ENCODE measurements at places on chromosomes 16 and 17.
A peak's percentile ranks its signal among the peaks of the same experiment; 100 is the strongest.

DNA sequence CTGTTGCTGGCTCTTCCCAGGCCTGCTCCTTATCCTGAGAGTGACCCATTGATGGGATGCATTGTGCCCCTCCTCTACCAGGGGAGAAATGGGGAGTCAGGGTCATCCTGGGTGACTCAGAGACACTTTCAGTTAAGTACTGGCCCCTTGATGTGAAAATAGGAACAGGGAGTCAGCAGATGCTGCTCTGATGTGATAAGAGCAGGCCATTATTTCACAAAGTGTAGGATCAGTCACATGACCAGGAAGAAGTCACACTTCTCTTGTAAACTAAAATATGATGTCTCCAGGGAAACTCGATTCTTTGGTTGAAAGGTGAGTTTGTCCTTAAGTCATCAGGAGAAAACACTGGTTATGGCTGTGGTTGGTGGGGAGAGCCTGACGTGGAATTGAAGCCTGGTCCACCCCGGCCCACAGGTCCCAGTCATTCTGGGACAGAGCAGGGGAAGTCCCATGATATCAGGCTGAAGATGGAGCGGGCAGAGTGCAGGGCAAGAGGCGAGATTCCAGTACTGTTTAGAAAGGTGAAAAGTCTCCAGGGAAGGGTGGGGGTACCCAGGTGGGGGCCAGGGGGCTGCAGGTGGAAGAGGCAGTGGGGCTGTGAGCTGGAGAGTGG lies 88.6 kb upstream of the NLRP1 start:
- DNase-seq: no peak

DNA sequence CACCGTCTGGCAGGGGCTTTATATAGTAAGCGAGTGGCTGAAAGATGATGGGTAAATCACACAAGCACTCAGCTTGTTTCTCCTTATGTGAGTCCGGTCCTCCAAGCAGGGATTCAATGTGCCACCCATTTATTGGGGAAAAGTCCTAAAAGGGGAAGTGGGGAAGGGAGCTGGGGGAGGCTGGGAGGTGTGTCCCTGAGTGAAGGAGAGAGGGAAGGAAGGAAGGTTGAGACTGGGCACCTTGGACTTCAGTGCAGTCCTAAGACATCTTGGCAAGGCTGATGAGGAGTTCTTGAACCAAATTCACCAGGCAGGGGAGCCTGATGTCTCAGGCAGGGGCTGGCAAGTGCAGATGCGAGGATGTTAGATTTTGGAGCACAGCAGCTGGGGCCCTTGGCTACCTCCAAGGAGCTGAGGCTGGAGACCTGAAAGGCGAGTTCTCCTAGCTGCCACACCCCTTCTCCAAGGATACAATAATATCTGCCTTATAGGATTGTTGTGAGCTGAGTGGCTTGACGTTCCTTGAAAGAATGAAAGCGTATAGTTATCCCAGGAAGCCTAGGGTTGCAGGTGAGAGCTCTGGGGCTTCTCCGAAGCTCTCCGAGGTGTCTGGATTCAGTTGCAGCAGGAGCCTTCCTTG lies 23.0 kb upstream of the CYLD start:
- DNase-seq: no peak

GRCh38 chr17:81428516-81428915 lies 33.3 kb downstream of the BAHCC1 start:
- no peak for DNase-seq

GRCh38 chr17:77212833-77213777 lies 72.3 kb downstream of the SEC14L1 start:
- no peak for DNase-seq

- DNase-seq: no peak
These were observed 3.4 kb upstream of the HOXB5 start for GRCh38 chr17:48596735-48597527.

DNA sequence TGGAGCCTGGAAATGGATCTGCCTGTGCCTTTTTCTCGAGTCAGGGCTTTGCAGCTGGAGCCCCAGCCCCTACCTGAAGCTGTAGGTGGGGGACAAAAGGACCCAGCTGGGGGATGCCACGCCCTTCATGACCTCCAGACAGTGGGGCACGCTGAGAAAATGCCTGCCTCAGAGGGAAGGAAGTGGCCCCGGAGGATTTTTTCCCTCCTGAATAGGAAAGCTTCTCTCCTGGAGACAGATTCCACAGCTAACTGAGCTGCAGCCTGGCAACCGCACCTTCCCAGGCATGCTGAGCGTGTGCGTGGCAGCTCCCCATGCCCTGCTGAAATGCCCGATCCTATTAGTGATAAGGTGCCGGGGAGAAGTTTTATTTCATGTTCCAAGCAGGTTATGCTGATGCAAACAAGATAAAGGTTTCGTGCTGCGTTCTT lies 58.0 kb downstream of the AIPL1 start:
- no peak for DNase-seq

GRCh38 chr17:16551878-16552636 lies 16.9 kb downstream of the ZNF287 start:
- no peak for DNase-seq

GRCh38 chr16:12160815-12161550 lies 184.4 kb downstream of the SNX29 start:
- DNase-seq: no peak

GRCh38 chr17:72578817-72579470 lies 458.1 kb downstream of the SOX9 start:
- no peak for DNase-seq

DNA sequence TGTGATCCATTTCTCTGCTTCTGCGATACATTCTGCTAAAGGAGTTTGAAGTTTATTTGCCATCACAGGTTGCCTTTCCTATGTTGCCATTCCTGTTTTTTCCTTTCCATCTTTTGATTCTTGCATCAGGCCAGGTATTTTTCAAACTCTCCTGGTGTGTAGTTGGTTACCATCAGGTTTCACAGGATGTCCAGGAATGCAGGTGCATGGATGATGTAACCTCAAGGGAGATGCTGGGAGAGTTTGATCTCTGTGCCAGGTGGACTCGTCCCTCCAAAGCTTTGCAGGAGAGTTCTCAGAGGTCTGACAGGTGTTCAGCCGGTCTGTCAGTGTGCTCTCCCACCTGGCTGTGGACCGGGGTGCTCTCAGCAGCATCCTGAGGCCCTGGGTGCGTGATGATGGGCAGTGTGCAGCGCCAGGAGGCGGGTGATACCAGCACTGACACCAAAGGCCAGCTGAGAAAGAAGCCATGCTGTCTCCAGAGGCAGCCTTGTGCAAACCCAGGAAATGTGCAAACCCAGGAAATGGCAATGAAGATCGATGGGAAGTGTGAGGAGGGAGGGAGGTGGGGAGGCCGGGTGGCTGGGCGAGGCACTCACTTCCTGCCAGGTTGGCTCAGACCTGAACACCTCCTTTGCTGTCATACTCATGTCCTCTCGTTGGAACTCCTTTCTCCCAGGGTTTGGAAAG lies 1.7 kb downstream of the ATP2C2 start:
- DNase-seq: no peak

GRCh38 chr17:42598905-42599304 lies 10.3 kb downstream of the RETREG3 start:
- no peak for DNase-seq

DNA sequence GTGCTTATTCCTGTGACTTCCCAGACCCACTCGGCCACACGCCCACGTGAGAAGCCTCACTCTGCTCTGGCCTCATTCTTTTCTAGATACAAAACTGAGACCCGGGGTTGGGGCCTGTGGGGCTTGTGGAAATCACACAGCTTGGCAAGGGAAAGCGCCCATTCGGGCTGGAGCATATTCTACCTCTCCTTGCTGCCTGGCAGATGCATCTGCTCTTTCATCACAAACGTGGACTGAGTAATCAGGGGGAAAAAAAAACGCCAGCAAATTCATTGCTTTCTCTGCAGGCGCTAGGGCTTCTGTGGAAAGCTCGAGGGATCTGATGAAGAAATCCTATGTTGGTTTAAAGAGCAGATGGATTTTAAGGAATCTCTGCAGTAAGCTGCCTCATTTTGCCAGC lies 44.4 kb downstream of the DNAH9 start:
- no peak for DNase-seq

GRCh38 chr16:71762186-71762585 lies 37.7 kb upstream of the PHLPP2 start:
- no peak for DNase-seq

DNA sequence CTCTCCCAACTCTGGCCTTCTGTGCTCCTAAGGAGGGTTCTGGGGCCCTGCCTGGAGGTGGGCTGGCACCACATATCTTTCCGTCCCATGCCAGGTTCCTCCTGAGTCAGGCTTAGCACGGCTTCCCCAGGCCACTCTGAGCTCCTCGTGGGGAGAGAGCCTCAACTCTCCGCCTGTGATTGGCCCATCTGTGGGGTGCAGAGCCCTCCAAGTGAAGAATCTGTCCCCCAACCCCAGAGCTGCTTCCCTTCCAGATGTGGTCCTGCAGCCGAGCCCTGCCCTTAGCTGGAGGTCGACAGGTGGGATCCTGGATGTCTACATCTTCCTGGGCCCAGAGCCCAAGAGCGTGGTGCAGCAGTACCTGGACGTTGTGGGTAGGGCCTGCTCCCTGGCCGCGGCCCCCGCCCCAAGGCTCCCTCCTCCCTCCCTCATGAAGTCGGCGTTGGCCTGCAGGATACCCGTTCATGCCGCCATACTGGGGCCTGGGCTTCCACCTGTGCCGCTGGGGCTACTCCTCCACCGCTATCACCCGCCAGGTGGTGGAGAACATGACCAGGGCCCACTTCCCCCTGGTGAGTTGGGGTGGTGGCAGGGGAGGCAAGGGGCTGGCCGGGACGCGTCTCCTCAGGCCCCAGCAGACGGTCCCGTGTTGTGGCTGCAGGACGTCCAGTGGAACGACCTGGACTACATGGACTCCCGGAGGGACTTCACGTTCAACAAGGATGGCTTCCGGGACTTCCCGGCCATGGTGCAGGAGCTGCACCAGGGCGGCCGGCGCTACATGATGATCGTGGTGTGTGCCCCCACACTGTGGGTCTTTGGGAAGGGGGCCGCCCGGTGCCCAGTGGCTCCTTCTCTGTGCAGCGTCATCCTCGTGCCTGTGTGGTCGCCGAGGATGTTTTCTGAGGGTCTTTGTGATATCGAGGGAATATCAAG lies 6.9 kb downstream of the GAA start:
- no peak for DNase-seq

GRCh38 chr16:3509470-3509928 lies 8.7 kb downstream of the CLUAP1 start:
- peak; percentile 53 for DNase-seq

GRCh38 chr16:3857189-3858043 lies 23.1 kb downstream of the CREBBP start:
- no peak for DNase-seq

GRCh38 chr17:7445619-7445968 lies 733 bp downstream of the CHRNB1 start:
- DNase-seq: no peak

- no peak for DNase-seq
These were observed 563 bp downstream of the ZACN start for GRCh38 chr17:76079535-76079955.

- no peak for DNase-seq
These were observed at the start of gene VTN for GRCh38 chr17:28370035-28370743. VTN (minus strand) TSS chr17:28370307; CDS start chr17:28370203, 104 bp downstream.

DNA sequence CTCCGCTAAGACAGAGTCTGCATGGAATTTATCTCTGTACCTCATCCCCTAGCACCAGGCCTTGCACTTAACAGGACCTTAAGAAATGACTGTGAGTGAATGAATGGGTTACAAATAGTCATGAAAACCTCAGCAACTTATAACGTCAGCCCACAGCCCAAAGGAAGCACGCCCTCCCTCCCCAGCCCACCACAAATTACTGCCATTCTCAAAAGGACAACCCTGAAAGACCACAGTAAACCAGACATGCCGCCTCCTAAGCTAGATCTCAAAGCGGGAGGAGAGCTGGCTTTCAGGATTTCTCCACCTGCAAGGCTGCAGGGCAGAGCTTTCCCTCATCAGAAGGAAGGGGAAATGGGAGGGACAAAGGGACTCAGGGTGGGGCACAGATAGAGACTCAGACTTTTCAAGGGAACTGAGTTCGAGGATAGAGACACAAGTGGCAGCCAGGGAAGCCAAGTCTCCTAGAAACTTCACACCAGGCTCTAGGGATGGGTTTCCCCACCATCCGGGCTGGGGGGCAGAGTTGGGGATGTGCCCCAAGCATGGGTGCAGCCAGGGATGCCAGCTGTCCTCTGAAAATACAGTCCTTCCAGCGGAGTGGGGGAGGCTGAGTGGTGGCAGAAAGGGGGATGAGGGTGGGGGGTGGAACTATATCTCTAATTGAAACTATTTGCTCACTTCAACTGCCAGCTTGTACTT lies 56.7 kb downstream of the PLXDC1 start:
- no peak for DNase-seq

GRCh38 chr17:15431766-15432165 lies 35.7 kb downstream of the CDRT4 start:
- no peak for DNase-seq

DNA sequence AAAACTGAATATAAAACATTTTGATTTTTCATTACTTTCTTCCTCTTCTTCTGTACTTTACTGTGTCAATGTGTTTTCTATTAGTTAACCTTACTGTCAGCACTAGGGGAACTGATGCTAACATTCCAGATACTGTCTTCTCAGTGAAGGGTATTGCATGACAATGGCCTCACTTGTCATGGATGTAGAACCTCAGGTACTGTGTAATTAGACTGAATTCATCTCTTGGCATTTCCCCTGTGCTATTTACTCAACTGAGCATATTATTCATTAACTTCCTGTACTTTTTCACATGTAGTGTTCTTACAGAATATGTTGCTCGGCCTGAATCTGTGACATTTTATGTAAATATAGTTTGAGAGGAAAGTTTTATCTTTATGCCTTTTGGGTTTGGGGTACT lies 237.0 kb downstream of the CA10 start:
- no peak for DNase-seq

GRCh38 chr17:44438636-44439035 lies 49.2 kb upstream of the ITGA2B start:
- no peak for DNase-seq

GRCh38 chr17:56244268-56244890 lies 91.1 kb downstream of the ANKFN1 start:
- no peak for DNase-seq

DNA sequence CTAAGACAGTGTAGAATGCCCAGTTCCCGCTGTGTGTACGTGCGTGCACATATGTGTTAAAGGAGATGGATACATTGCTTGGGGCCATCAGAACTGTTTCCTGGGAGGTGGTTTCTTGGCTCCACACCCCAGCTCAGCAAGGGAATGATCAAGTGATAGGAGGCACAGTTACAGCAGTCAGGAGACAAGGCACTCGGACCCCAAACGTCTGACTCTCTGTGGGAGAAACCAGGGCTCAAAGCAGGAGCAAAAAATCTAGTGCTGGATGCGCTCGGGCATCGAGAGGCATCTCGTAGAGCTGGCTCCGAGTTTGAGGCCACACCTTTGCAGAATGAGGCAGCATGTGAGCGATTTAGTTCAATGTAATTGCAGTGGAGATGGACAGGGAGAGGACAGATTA lies 71.9 kb downstream of the RBBP6 start:
- DNase-seq: no peak

Measured in stimulated activated CD4-positive, alpha-beta T cell treated with anti-CD3 and anti-CD28 coated beads, Interleukin-4, amount 100 ng/mL, for 1 hour (primary cell).